ENCODE measurements at places on chromosomes 5 and 9.

DNA sequence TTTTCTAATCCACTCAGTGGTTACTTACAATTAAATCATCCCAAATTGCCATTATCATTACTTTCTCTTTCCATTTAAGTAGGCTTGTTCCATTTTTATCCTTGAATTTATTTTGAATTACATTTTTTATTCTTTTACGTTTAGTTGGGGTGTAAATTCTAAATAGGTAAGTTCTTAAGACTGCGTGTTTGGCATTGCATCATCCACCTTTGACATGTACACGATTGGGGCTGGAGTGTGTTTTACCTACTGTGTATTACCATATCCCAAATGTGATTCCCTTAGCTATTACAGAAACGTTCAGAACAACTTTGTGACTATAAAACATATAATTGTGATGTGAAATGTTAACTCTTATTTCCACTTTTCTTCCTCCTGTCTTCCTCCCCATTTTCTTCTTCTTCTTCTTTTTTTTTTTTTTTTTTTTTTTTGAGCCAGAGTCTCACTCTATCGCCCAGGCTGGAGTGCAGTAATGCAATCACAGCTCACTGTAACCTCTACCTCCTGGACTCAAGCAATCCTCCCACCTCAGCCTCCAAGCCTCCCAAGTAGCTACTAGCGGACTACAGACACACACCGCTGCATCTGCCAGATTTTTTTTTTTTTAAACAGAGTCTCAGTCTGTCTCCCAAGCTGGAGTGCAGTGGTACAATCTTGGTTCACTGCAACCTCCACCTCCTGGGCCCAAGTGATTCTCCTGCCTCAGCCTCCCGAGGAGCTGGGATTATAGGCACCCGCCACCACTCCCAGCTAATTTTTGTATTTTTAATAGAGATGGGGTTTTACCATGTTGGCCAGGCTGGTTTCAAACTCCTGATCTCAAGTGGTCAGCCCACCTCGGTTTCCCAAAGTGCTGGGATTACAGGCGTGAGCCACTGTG lies 16.7 kb downstream of the MARVELD2 start:
- no peak overlapping the region for H3K27ac ChIP-seq
- no peaks in the 10 kb centered on the region for H3K4me1 ChIP-seq
- no peaks in the 10 kb centered on the region for H3K36me3 ChIP-seq
- no peak overlapping the region for H3K4me3 ChIP-seq
- no peak for DNase-seq

GRCh38 chr5:55104036-55104772 lies 1.8 kb downstream of the GZMA start:
- no peak for DNase-seq
- no peak overlapping the region for H3K27ac ChIP-seq
- H3K4me3 ChIP-seq: no peak overlapping the region
- H3K36me3 ChIP-seq: no peaks in the 10 kb centered on the region
- H3K4me1 ChIP-seq: no peaks in the 10 kb centered on the region

GRCh38 chr9:72932619-72933018 lies 20.2 kb downstream of the ALDH1A1 start:
- no peak overlapping the region for H3K4me3 ChIP-seq
- no peak overlapping the region for H3K27ac ChIP-seq
- peaks cover 12% of the 10 kb centered on the region for H3K36me3 ChIP-seq
- DNase-seq: no peak
- H3K27me3 ChIP-seq: no peaks in the 10 kb centered on the region

DNA sequence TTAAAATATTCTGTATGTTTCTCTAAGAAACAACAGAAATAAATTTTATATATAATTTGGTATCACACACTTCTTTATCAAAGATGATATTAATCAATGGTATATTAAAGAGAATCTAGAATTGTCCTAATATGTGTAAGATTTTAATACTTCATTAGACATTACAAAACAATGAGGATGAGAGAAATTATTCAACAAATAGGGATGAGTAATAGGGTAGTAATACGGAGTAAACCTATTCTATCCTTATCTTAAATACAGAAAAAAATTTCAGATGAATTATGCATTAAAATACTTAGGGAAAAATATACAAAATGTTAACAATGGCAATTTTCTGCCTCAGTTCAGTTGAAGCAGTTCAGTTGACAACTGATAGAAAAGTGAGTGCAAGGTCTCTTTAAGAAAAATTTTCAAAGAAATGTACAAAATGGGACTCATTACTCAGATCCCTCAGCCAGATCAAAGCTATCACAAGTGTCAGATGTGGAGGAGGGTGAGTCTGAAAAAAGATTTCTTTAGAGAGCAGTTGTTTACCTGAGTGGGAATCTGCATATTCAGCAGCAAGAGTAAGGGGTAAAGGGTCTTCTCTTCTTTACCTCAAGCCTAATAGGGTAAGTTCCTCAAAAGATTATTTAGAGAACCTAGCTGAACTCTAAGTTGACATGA lies 56.7 kb upstream of the GCNT4 start:
- H3K4me1 ChIP-seq: no peaks in the 10 kb centered on the region
- H3K4me3 ChIP-seq: no peak overlapping the region
- H3K36me3 ChIP-seq: no peaks in the 10 kb centered on the region

DNA sequence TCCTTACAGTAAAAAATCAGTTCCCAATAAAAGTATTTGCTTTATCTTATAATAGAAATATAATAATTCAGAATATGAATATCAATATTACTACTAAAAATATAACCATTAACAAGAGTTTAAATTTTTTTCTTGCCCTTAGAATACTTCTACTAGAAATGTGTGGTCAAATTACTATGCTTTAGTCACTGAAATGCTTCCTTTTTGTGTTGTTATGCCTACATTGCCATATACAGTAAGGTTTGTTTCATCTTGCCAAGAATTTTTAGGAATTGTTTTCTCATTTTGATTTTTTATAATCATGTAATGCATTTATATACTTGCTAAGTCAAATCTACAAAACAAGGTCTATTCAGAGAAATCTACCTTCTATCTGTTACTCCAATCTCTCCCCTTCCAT lies 181.7 kb downstream of the CDK5RAP2 start:
- H3K36me3 ChIP-seq: no peaks in the 10 kb centered on the region
- no peak overlapping the region for H3K4me3 ChIP-seq
- no peaks in the 10 kb centered on the region for H3K4me1 ChIP-seq
- no peak for DNase-seq
- no peaks in the 10 kb centered on the region for H3K27me3 ChIP-seq

DNA sequence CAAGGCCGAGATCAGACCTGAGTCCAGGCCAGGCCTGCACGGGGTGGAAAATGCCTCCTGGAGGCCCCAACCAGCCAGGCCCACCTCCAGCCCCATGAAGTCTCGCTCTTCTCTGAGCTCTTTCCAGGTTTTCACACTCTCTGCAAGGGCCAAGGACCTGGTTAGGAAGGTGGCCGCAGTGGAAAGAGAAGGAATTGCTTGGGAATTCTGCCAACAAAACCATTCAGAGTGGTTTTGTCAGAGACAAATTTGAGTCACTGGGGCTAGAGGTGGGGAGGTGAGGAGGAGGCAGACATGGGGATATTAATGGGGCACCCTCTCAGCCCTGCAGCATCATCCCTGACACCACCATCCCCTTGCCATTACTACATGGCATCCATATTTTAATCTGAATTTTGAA lies 261.0 kb downstream of the ROR2 start:
- DNase-seq: no peak
- no peaks in the 10 kb centered on the region for H3K27me3 ChIP-seq
- H3K4me1 ChIP-seq: no peaks in the 10 kb centered on the region
- no peak overlapping the region for H3K4me3 ChIP-seq

- H3K4me3 ChIP-seq: no peak overlapping the region
- no peaks in the 10 kb centered on the region for H3K36me3 ChIP-seq
- H3K27me3 ChIP-seq: no peaks in the 10 kb centered on the region
- peaks cover 52% of the 10 kb centered on the region for H3K4me1 ChIP-seq
- H3K27ac ChIP-seq: no peak overlapping the region
Observed at GRCh38 chr5:119353686-119354366, 2.0 kb upstream of the TNFAIP8 start.

DNA sequence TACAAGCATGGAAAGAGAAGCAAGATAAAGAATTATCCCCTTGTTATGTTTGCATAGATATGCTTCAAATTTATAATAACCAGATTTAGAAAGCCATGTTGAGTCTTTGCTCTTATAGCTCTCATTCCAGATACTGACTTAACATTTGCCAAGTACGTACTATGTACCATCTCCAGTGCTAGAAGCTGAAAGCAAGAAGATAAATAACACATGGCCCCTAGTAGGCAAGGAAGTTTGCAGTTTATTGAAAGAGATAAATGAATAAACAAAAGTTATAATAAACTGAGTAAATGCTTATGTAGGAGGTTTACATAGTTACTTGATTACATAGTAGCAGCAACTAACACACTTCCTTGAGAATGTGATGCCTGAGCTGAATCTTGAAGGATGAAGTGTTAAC lies 628.4 kb downstream of the HINT1 start:
- H3K4me1 ChIP-seq: no peaks in the 10 kb centered on the region
- H3K4me3 ChIP-seq: no peak overlapping the region
- DNase-seq: no peak
- no peak overlapping the region for H3K27ac ChIP-seq

- no peaks in the 10 kb centered on the region for H3K36me3 ChIP-seq
- no peaks in the 10 kb centered on the region for H3K27me3 ChIP-seq
- H3K4me3 ChIP-seq: no peak overlapping the region
- no peak for DNase-seq
- no peaks in the 10 kb centered on the region for H3K4me1 ChIP-seq
- H3K27ac ChIP-seq: peak overlapping the region; percentile 2
Observed at GRCh38 chr9:111187376-111187775, 142.6 kb downstream of the OR2K2 start.

DNA sequence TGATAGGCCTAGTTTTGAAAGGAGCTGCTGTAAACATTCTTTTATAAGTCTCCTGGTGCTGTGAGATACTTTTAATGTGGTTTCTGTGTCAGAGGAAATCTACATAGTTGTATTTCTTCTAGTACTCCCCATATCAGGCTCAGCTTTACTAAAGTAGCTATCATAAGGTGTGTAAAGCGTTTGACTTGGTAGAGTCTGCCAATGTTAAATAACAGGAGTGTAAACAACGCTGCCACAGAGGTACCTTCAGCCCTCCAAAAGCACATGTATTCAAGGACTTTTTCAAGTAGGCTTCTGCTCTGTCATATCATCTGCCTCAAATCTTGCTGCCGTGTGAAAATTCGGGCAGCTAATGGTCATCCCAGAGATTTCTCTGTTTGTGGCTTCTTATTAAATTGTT lies 142.7 kb downstream of the ZSWIM6 start:
- H3K27me3 ChIP-seq: no peaks in the 10 kb centered on the region
- no peak overlapping the region for H3K27ac ChIP-seq
- DNase-seq: no peak
- no peaks in the 10 kb centered on the region for H3K36me3 ChIP-seq
- no peaks in the 10 kb centered on the region for H3K4me1 ChIP-seq

All from vagina (tissue), 2 donors.